ENCODE measurements at places on chromosomes 11 and 22.

DNA sequence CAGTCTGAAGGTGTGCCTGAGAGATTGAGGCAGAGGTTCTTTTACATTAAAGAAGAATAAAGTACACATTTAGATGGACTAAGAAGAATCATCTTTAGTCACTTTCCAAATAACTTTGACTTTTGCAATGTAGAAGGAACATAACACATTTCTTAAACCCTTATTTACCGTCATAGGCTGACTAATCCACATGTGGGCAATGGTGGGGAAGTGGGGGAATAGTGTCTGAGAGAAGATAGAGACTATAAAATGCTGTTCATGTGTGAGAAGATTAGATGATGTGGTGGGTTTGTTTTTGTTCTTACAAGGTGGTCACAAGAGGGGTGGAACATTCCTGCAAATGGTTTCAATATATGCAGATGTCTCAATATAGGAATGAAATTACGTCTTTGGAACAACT is 1.8 kb downstream of the MS4A4A start:
- DNase-seq = no peak

DNA sequence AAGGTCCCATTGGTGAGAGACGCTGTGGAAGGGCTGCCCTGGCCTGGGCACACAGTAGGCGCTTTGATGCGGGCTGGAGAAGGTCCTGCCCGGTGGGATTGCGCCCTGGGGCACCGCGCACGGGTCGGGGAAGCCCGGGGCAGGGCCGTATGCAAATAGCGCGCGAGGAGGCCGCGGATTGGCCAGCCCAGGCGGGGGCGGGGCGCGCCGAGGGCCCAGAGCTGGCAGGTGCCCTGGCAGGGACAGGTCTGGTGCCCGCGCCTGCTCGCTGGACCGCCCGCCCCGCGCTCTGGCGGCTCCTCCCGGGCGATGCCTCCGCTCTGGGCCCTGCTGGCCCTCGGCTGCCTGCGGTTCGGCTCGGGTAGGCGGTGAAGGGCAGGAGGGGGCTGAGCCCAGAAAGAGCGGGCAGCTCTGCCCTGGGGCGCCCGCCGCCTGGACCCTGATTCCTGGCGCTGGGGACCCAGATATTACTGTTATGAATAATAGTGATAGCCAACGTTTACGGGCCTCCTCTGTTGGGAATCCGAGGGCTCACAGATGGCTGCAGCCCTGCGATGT is at the start of gene UPK3A:
Gene UPK3A, plus strand, starts transcription at position 245 of the 558 bp plus-strand sequence. Its CDS starts 65 bp downstream, at position 310.
- no peak for DNase-seq

DNA sequence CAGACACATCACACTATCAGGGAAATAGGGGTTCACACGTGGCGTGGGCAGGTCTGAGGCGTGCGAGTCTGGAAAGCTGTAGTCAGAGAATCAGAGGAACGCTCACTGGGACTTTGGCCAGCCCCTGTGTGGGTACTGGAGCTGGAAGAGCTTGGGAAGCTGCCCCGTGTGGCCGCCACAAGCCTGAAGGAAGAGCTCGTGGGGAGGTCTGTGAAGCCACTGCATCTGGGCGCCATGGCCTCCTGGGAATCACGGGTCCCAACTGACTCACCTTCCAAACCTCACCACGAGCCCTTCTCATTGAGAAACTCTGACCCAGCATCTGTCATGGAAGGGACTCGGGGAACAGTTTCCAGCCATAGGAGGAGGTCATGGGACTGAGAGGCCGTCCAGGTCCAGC is 5.9 kb upstream of the MRGPRF start:
- DNase-seq = peak; percentile 75

GRCh38 chr11:26729284-26729683 is 7.4 kb upstream of the SLC5A12 start:
- DNase-seq = no peak

- no peak for DNase-seq
Measured at GRCh38 chr11:86103808-86104207, 34.9 kb upstream of the PICALM start.

GRCh38 chr11:101264306-101264705 is 134.7 kb upstream of the PGR start:
- DNase-seq = no peak

DNA sequence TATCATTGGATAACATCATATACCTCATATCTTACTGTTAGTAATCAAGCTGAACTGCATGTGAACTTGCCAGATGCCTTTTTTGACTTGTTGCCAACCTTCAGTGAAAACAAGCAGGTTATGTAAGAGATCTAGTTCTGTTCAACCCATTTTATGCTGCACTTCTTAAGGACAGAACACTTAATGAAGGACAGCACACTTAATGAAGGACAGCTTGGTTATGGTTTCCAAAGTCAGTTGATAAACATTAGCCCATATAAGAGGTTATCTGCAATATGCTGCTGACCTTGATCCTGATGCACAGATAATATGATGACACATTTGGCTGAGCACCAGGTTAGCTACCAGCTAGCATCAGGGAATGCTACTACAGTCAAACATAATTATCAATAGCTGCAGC is 358.7 kb upstream of the PDGFD start:
- no peak for DNase-seq

DNA sequence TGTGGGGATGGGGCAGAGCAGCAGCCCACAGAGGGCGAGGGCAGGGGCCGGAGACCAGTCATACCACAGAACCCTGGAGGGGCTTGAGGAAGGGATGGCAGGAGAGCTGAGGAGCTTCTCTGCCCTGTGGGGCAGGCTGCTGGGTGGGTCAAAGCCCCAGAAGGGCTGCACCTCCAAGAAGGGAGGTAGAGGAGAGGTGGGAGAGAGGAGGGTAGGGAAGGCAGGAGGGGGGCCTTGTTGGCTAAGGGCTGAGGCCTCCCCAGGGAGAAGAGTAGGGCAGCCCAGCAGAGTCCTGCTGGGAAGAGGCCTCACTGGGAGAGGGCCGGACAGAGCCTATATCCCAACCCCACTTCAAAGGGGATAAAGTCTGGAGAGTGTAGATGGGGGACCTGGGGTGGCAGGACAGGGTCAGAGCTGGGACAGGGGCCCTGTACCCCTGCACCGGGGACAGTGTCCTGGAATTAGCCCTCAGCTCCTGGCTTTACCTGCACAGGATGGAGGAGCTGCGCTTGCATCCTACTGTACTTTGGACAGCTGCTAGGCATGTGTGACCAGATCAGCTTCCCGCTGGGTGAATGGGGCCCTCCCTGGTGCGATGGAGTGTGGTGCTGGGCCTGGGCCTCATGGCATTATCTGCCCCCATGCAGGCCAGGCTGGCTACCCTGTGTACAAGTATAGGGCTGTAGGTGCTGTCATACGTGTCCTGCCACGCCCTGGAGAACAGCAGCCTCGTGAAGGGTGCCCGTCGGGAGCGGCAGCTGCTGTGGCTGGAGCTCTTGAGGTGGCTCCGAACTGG is 7.3 kb downstream of the DGCR6L start:
- no peak for DNase-seq

DNA sequence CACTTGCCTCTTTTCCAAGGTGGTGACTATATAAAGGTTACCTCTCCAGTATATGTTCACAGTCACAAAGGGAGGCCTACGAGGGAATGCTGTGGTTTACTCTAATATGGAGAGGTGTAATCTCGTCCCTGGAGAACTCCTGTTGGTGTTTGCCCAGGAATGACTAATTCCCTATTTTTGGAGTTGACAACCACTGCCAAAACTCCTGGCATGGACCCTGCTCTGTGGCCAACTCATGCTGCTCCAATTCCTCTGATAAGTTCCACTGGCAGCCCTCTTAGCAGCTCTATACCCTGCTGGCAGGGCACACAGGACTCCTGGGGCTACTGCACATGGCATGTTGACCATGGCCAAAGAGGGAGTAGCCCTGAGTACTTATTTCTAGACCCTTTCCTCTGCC is 418.7 kb upstream of the ANO5 start:
- DNase-seq = no peak

DNA sequence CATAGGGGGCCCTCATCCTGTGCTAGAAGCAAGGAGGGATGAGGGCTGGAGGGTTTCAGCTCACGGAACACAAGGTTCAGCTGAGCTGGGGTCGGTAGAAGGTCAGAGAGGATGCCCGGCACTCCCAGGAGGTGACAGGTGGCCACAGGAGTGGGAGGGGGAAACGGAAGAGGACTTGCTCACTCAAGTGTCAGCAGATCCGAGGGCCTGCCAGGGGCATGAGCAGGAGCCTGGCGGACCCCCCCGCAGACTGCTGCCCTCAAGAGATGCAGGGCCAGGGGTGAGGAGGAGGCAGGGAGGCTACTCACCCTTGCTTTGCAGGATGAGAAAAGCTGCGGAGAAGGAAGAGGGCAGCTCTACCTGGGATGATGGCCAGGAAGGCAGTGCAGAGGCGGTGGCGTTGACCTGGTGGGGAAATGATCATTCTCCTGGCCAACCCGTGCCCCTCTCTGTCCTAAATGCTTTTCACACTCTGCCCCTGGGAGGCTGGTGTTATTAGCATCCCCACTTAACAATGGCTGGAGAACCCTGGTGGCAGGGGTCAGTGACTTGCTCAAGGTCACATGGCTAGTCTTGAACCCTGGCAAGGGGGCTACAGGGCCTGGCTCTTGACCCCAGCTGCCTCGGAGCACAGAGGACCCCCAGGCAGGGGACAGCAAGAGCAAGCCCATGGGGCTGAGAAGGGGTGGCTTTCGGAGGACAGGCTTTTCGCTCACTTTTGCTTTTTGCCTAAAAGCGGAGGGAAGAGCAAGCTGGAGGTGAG is 30.1 kb upstream of the CSNK1E start:
- DNase-seq = no peak

DNA sequence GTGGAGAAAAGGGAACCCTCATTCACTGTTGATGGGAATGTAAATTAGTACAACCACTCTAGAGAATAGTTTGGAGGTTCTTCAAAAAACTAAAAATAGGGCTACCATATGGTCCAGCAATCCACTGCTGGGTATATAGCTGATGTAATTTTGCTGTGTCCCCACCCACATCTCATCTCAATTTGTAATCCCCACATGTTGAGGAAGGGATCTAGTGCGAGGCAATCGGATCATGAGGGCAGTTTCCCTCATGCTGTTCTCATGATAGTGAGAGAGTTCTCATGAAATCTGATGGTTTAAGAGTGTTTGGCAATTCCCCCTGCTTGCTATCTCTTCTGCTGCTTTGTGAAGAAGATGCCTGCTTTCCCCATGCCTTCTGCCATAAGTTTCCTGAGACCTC is 17.1 kb upstream of the OR52M1 start:
- DNase-seq = no peak

GRCh38 chr11:35514481-35514880 is 10.9 kb downstream of the PAMR1 start:
- DNase-seq = no peak

GRCh38 chr11:75508051-75508561 is 17.6 kb downstream of the GDPD5 start:
- no peak for DNase-seq

- DNase-seq = no peak
Measured at GRCh38 chr11:103215812-103216211, 106.6 kb downstream of the DYNC2H1 start.

DNA sequence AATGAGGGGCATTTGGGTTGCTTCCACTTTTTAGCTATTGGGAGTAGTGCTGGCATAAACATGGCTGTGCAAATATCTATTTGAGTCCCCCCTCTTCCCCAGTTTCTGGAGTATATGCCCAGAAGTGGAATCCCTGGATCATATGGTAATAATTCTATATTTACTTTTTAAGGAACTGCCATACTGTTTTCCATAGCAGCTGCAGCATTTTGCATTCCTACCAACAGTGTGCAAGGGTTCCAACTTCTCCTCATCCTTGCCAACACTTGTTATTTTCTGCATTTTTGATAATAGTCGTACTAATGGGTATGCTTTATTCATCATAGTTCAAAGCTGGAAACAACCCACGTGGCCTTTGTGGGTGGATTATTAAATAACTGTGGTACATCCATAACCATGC is 883.5 kb downstream of the TBC1D22A start:
- DNase-seq = no peak

DNA sequence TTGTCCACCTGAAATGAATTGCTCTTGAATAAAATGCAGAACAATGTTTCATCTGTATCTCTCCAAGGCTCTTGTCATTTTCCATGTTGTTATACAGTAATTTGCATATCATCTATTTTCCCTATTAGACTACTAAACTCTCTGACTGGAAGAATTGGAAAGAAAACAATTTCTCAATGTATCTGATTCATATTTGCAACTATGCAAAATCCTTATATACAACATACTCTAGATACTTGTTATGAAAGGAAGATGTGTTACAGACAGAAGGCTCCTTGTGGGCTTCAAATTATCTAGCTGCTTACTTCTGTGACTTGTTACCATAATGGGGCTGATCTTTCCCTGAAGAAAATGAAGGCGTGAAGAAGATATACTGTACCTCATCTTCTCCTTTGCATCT is 9.6 kb upstream of the SERGEF start:
- DNase-seq = no peak

DNA sequence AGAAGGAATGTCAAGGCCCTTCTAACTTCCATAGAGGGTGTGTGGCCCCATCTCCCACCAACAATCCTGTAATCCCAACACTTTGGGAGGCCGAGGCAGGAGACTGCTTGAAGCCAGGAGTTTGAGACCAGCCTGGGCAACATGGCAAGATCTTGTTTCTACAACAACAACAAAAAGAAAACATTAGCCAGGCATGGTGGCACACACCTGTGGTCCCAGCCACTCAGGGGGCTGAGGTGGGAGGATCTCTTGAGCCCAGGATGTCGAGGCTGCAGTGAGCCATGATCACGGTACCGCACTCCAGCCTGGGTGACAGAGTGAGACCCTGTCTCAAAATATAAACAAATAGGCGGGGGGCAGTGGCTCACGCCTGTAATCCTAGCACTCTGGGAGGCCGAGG is 16.9 kb downstream of the TSPAN32 start:
- no peak for DNase-seq

DNA sequence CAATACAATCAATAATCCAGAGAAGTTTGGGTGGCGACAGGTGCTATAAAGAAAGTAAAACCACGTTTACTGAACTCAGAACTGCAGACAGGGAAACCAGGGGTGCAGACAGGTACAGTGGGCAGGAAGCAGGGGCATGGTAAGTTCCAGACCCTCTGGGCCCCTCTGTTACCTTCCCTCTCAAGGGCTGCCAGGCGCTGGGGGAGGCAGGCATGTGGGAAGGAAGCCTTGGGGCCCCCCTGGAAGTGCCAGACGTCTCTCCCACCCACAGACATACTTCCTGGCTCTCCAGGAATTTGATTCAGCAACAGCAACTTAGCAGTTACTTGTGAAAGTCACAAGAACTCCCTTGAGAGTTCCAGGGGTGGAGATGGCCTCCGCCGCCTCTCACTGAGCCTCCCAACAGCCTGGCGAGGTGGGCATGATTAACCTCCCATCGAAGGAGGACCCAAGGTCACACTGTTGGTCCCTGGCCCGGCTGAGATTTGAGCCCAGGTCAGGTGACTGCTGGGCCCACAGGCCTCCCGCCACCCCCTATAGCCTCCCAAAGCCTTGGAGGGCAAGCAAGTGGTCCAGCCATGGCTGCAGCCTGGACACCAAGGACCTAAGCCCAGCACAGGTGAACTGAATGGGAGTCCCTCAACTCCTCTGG is 14.1 kb upstream of the TSKU start:
- no peak for DNase-seq

All from AG09309 (cell line).